ENCODE measurements at places on chromosomes 16 and 17.

GRCh38 chr16:60204181-60204580 is 1470.1 kb upstream of the GOT2 start:
- no peak for DNase-seq

DNA sequence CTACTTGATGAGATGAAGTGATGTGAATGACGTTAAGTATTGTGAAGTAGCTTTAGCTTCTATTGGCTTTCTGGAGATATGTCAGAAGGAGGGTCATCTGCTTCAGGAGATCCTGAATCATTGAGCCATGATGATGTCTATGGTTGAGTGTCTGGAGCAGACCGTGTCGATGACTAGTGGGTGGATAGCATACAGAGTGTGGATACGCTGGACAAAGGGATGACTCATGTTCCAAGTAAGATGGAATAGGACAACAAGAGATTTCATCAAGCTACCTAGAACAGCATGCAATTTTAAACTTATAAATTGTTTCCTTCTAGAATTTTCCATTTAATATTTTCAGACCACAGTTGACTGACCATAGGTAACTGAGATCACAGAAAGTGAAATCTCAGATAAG is 116.1 kb upstream of the RBBP6 start:
- no peak for DNase-seq

- no peak for DNase-seq
Measured at GRCh38 chr16:77789085-77790008, 983 bp downstream of the VAT1L start.

GRCh38 chr16:84527532-84528269 is 23.2 kb upstream of the MEAK7 start:
- no peak for DNase-seq

DNA sequence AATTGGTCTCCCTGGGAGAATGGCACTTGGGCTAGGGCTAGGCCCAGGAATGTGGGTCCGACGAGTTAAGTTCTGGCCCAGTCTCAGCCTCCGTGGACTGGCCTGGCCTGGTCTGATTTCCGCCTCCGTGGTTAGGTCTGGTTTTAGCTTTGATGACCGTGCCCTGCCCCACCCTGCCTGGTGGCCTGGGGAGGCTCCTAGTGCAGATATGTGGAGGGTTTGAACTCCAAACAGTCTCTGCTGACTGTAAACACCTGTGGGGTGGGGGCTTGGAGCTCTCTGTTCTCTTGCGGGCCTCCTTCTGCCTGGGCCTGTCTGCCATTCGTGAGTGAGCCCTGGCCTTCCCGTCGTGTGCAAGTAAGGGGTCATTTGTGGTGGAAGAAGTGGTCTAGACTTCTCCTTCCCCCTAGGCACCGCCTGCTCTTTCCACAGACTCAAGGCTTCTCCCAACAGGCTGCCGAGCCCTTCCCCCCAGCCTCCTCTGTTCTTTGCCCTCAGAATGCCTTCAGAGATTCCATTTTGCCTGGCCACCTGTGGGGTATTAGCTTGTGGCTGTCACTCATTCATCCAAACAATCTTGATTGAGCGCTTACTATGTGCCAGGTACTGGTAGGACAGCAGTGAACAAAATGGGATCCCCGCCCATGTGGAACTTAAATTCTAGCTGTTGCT is 1.6 kb downstream of the ATP6V0C start:
- DNase-seq = no peak

GRCh38 chr16:60810250-60810649 is 1226.0 kb downstream of the CDH8 start:
- DNase-seq = no peak

DNA sequence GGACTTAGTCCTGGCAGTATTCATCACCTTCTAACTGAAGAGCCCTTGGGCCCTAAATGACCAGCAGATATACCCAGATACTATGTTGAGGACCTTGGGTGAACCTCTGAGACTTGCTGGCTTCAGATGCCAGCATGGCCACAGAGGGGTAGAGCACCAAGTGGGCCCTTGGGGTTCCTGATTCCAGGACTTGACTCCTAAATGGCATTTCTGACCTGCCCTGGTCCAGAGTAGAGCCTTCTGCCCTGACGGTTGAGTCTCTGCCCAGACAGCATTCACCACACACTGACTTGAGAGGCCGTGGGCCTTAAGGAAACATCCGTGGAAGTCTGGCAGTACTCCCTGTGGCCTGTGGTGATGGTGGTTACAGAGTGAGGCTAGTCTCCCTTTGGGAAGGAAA is 2.8 kb upstream of the APPBP2 start:
- no peak for DNase-seq

DNA sequence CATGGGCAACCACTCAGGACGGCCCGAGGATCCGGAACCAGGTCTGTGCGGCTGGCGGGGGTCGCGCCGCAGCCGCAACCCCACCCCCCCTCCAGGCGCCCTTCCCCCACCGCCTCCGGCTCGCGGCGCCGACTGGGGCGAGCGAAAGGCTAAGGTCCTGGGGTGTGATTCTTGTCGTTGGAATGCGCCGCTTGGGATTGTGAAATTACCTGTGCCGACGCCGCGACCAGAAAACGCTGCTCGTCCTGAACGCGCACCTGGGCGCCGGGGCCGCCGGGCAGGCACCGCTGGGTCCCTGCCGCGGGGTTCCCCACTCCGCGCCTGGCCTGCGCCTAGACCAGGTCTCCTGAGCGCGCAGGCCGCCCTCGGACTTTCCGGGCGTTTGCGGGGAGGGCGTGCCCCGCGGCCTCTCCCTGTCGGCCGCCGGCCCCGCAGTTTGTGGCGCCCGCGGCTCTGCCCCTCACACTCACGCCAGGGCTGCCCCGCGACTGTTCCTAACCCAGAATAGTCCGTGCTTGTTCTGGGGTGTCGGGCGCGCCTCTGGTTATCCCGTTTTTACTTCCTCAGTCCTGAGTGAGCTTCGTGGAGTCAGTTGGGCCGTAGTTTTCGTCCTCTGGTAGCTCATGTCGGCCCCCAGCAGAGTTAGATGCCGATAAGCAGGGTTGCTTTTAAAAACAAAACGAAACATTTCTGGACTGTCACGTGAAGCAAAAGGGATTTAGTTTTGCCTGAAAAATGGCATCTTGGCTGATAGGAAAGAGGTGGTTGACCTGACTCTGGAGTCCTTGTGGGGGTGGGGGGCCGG is 147.2 kb downstream of the SPECC1 start:
- peak; percentile 18 for DNase-seq

DNA sequence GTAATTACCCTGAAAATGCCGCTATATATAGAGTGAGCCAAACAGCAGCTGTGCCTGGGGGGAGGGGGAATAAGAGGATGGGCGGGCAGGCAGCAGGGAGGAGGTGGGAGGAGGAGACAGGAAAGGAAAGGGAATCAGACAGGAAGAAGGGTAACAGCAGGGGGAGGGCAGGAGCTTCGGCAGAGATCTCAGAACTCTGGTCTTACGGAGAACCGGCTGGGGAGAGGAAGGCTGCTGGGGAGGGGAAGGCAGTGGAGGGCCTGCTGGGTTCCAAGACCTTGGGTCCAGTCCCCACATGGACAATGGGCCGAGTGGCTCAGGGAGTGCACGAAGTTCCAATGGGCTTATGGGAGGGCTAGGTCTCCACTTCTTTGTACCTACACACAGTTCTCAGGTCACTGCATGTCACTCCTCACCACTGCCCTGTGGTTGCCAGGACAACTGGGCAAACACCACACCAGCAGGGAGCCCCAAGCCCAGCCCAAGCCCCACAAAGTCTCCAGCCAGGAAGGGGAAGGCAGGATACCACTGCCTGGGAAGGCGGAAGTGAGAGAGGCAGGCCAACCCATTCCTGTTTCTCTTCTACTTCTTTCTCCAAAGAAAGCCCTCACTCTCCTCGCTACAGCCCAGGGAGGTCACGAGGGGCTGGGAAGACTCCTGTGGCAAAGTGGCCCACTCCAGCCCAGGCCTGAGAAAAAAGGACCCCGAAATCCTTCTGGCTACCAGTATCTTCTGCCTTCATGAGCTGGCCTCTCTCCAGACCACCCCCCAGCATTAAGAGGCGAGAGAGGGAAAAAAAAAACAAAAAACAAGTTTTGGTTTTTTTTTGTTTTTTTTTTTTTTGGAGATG is 25.3 kb downstream of the G6PC3 start:
- no peak for DNase-seq

- DNase-seq = no peak
Measured at GRCh38 chr16:70679671-70680494, 6.0 kb downstream of the MTSS2 start.

GRCh38 chr16:85731179-85731578 is 19.7 kb downstream of the C16orf74 start:
- DNase-seq = no peak

GRCh38 chr16:1105888-1106620 is 10.0 kb upstream of the C1QTNF8 start:
- peak; percentile 30 for DNase-seq

DNA sequence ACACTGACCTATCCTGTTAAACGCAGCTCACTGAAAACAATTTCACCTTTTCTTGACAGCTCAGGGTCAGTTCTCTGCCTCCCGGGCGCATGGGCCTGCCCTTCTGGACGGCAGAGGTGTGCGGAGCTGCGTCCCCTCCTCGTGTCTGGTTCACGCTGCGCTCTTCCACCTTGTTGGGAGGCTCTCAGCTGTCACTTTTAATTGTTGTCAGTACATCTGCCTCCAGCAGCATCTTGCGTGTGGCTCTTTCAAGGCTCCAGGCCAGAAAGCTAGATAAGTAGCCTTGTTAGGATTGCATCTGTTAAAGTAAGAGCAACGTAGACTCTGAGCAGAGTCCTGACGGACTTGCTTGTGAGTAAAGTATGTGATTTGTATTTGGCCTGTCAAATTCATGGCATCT is 59.4 kb downstream of the MGAT5B start:
- DNase-seq = no peak

DNA sequence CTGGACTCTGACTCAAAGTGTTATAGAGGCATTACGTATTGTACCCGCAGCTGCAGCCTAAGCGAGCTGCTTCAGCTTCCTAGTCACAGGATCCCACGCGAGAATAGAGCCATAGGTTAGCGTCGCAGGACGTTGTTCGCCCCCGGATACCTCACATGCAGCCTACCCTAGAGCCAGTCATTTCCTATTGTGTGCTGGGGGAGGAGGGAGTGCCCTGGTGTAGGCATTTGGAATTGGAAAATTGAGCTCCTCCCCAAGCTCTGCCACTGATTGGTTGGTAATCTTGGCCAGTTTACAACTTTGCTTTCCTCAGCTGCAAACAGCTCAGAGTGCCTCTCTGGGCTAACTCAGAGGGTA is 530 bp downstream of the NAA60 start:
- peak; percentile 51 for DNase-seq

GRCh38 chr17:81176666-81177065 is 10.6 kb upstream of the AATK start:
- DNase-seq = no peak

DNA sequence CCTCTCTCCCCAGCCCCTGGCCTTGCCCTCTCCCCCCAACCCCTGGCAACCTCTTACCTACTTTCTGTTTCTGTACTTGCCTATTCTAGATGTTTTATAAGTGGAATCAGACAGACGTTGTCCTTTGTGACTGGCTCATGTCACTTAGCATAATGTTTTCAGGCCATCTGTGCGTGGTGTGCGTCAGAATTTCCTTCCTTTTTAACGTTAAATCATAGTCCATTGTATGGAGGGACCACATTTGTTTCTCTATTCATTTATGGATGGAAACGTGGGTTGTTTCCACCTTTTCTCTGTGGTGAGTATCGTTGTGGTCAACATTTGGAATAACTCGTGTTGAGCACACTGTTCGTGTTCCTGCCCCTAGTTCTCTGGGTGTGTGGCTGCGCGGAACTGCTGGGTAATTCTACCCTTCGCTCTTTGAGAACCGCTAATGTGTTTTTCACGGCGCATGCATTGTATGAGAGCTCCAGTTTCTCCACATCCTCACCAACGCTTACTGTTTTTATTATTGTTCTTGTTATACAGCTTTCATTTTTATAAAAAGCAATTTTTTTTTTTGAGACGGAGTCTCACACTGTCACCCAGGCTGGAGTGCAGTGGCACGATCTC is 26.3 kb downstream of the ACTG1 start:
- no peak for DNase-seq

GRCh38 chr16:89739383-89739782 is 18.0 kb downstream of the ZNF276 start:
- no peak for DNase-seq

DNA sequence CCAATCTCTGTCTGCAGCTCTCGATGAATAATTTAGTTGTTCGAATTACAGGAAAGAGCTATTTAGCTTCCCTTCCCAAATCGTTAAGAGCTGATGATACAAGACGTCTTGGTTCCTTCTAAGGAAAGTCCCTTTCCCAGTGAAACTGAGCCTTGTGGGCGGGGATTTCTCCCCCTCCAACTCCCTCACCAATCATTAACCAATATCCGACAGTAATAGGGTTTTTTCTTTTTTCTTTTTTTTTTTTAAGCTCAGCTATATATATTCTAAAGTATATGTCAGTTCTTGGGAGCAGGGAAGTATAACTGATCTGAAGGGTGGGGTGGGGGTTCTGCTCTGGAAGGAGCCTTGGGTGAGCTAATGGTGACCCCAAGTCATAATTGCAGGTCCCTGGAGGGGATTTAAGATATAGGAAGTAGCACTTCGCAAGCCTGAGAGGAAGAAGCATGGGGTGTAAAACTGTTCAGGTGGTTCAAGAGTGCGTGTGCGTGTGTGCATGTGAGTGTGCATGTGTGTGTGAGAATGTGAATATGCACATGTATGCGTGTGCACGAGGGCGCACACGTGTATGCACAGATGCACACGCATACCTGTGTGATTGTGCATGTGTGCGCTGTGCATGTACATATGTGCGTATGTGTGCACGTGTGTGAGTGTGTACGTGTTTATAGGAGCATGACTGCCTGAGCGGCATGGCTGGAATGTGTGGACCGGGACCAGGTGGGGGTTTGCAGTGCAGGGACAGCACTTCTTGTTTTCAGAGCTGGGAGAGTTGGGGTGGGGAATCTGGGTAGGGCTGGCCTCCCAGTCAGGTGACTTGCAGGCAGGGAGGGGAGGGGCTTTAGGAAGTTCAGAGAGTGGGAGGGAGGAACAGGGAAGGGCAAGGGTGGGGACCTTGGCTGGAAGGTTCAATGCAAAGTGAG is 42.7 kb downstream of the SOCS3 start:
- DNase-seq = no peak

- no peak for DNase-seq
Measured at GRCh38 chr17:72280881-72281280, 160.1 kb downstream of the SOX9 start.

DNA sequence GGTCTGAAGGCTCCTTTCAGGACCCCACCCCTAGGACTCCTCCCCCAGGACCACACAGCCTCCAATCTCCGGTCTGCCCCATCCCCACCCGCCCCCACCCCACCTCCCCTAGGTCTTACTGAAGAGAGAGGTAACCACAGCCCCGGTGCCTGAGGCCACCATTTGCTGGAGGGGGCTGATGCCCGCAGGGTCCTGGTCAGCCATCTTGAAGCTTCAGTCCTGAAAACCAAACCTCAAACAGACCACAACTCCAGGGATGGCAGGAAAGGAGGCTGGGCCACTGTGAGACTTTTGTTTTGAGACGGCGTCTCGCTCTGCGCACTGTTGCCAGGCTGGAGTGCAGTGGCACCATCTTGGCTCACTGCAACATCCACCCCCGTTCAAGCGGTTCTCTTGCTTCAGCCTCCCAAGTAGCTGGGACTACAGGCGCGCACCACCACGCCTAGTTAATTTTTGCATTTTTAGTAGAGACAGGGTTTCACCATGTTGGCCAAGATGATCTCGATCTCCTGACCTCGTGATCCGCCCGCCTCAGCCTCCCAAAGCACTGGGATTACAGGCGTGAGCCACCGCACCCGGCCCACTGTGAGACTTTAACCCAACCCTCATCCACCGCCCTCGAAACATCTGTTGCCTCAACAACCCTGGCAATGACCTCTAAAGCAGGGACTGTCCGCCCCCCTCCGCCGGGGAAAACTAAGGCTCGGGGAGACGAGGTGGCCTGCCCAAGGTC is 1.1 kb downstream of the SLC25A39 start:
- DNase-seq = no peak

Measured in activated naive CD4-positive, alpha-beta T cell treated with Interleukin-2 at 50 U/mL for 16 hours (primary cell).